ENCODE measurements at places on chromosomes 1 and 21.

DNA sequence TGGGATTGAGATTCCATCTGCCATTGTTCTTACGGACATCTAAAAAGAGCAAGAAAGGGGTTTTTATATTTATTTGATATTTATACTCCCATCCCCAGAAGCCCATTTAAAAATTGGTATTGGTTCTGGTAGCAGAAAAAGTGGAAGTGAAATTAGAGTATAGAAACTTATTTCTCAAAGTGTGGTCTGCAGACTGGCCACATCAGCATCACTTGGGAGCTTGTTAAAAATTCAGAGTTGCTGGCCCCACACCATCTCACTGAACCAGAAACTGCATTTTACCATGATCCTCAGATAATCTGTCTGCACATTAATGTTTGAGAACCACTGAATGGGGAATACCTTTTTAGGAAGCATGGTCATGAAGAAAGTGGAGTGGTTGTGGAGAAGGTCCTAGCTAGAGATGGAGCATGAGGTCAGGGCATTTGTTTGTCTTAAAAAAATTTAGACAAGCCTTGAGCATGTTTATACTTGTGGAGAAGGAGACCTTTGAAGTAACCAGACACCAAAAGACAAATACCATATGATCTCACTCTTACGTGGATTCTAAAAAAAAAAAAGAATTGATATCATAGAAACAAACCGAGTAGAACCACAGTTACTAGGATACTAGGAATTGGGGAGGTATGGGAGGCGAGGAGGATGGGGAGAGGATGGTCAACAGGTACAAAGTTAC lies 116.3 kb downstream of the ST6GALNAC3 start:
- no peak for DNase-seq

DNA sequence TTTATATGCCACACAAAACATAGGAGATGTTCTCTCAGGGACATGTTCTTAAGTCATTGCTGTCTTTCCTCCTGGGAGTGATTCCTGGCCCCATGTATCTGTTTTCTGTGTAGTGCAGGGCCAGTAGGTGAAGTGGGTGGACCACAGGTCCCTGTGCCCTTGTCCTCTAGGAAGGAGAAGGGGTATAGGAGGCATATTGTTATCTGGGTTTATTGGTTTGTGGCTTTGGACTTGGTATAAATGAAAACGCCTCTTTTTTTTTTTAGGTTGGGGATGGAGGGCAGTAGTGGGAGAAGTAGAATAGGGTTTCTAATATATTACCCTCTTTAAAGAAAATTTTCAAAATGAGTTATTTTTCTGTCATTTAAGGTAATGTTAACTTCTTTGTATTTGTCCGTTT lies 29.4 kb downstream of the DYRK1A start:
- DNase-seq: no peak

DNA sequence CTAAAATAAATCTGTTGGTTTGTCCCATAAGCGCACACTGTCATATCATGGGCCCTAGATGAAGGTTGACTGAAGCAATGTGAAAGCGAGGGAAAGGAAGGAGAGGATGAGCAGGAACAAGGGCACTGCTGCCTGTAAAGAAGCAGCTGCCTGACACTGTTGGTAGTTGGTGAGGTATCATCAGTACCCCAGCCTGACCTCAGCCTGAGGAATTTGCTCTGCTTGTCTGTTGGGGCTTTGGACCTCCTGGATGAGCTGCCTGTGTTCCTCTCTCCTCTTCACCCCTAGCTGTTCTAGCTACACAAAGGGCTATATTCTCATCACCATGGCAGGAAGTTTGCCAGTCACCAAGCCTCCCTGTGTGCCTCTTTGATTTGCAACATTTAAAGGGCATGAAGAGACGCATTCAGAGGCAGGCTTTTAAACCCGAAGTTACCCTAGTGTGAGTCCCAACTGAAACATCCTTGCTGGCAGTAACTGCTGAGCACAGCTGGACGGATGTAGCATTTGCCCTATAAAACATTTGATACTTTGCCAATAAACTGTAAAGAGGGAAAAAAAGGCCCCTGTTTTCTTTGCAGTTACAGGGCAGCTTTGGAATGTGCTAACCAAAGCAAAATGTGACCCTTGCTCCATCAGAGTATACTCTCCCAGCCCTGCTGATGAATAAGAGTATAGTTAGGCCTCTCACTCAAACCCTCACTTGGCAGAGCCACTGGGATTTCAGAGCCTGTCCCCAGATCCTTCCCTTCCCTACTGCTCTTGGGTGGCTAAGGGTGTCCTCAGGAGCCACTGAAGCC lies 22.2 kb upstream of the SPATA6 start:
- DNase-seq: no peak

GRCh38 chr1:3732434-3733093 lies 19.7 kb upstream of the CCDC27 start:
- DNase-seq: peak; percentile 56

DNA sequence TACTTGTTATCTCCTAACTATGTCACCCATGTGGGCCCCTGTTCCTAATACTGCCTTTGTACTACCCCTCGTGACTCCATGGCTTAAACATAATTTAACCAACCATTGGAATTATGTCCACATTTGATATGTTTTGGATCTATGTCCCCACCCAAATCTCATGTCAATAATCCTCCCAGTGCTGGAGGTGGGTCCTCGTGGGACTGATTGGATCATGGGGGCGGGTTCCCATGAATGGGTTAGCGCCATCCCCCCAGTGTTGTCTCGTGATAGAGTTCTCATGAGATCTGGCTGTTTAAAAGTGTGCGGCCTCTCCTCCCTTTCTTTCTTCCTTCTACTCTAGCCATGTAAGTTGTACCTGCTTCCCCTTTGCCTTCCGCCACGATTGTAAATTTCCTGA lies 9.8 kb downstream of the CBR1 start:
- no peak for DNase-seq
